Activated CD8-positive, alpha-beta memory T cell treated with anti-CD3 and anti-CD28 coated beads for 24 hours (primary cell): ENCODE measurements at places on chromosomes 12 and 14.

DNA sequence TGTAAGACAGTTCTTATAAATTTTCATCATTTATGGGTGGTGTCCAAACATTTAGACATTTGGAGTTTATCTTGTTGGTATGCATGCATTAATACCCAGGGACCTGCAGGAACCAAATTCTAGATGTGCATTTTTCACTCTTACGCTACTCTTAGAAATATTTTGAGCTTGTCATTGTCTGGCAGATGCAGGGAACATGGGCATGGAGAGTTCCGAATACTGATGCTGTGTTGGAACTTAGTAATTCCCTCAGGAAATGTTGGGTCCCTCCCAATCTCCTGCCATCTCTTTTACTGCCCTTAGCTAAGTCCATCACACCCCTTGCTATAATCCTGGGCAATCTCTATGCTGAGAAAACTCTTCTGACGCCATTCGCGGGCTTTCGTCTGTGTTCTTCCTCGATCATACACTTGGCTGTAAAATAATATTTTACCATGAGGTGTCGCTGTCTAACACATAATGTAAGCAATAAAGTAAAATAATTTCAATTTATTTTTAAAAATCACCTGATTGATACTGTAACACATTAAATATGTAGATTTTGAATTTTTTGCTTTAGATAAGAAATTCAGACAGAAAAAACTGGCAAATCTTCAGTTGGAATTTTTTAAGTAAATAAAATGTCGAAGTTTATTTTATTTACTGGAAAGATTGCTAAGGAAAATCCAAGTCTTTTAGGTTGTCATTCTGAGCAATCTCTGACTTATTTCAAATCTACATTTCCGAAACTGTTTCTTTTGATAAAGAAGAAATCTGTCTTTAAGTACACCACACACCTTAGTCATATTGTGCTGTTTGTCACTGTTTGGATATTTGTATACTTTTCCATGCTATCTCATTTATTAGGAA is 304.1 kb upstream of the SSTR1 start:
- DNase-seq, result no peak

DNA sequence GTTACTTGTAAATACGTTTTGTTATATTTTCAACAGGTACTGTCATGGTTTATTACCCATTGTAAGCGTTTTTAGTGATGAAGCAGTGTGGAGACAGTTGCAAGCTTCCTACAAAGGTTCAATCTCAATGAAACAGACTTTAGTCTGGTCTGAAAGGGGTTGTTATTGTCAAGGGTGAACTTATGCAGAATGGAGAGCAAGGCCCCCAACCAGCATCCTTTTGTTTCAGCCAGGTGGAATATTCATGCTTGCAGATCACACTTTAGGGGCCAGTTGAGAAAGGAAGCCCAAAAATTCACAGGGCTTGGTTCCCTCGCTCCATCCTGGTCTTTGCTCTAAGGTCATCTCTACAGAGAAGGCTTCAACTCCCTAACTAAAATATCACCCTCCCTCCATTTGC is 103.7 kb downstream of the PRICKLE1 start:
- DNase-seq, result no peak

GRCh38 chr12:25245491-25245890 is 5.2 kb downstream of the KRAS start:
- no peak for DNase-seq

DNA sequence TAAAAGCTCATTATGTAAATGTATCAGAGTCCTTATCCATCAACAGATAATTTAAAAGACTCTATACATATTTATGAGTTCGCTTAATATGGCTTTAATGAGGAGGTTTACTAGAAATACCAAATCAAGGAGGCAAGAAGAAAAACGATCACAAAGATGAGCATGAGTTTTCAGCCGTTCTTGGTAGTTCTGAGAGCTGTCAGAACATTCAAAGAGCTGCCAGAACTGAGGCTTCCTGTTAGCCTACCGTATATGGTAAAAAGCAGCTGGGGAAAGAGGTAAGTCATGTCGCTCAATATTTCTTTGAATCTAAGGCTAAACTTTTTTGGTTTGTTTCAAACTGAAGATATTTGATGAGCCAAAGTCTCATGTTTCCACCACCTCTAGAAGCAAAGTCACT is 115.3 kb upstream of the PLXNC1 start:
- DNase-seq, result no peak
